Renal cortex interstitium (tissue), 15 donors: ENCODE measurements at places on chromosomes 11 and 22. TPM values are rescaled to one million over a fixed set of nuclear protein-coding genes. Genes with fewer than 3 reads are reported as not detected.

The OR8A1 gene
- polyA plus RNA-seq = 0.03 TPM

DNA sequence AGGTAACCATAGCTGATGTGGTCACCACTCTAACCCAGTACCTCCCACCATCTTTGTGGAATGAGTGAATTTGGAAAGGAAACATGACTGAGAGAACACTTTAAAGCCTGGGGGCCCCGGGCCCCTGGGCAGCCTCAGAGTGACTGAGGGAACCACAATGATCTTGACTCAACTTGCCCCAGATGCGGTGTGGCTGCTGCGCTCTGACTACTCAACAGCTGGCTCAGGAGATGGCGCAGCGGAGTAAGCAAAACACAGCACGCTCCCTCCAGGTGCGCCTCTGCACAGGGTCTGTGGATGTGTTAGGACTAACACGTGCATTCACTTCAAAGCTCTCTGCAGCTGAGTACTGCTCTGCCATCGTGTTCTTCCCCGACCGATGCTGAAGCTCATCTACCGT, 5.9 kb downstream of the RNF215 start:
- no peak for DNase-seq

DNA sequence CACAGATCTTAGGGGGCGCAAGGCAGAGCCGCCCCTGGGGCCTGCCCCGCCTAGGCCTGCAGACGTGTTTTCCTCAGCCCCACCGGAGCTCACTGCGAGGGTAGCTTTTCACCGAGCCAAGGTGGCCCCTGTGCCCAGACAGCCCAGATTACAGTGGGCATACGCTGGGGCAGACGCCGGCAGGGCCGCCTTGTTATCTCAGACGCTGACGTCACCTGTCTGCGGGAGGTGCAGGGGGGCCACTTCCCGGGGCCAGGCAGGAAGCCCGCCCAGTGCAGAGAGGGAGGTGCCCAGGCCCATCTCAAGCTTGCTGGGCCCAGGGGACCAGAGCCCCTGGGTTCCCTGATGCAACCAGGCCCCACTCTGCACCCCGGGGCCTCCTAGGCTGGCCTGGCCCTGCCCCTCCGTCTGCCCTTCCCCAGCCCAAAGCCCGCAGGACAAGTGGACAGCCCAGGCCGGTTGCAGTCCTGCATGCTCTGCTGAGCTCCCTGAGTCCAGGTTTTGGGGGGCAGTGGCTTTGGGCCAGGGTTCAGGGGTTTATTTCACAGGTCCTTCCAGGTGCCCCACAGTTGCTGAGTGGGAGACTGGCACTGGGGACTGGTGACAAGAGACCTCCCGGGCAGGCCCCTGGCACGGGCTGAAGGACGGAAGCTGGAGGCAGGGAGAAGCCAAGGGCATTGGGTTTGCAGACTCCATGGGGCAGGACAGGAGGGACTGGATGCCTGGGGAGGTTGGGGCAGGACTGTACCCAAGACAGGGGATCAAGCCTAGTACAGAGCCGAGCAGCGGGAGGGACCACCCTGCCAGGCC, 38.6 kb downstream of the IGF2 start:
- DNase-seq = no peak

- no peak for DNase-seq
Observed at GRCh38 chr22:47092896-47093311, 330.5 kb downstream of the TBC1D22A start.

DNA sequence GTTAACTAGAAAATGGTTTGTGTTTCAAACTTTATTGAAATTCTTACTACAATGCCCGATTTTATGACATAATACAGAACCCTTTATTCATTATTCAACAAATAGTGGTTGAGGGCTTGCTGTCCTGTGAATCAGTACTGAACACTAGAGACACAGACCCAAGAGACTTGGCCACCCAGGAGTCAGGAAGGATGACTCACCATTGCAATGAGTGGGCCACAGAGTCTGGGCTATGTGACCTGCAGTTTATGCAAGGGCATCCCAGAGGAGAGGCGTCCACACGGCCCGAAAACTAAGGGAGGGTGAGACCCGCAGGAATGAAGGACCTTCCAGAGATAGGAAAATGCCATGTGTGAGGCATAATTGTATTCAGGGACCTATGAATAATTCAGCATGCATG, 143.8 kb upstream of the DDI1 start:
- no peak for DNase-seq

- no peak for DNase-seq
Observed at GRCh38 chr22:31896472-31896871, 47.9 kb upstream of the YWHAH start.

DNA sequence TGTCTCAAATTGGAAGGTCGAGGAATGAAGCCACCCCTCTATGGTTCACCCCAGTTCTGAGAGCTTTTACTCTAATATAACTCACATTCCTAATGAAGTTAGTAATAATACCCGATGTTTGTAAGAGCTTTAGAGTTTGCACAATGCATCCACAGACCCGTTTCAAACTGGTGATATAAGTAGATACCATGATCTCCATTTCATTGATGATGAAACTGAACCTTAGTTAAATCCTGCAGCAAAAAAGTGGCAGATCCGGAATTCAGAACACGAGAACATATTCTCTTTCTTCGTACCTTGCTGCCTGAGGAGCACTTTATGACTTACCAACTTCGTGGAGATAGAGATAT, 757 bp upstream of the RBFOX2 start:
- no peak for DNase-seq
